ENCODE measurements at places on chromosomes 6 and 20.

DNA sequence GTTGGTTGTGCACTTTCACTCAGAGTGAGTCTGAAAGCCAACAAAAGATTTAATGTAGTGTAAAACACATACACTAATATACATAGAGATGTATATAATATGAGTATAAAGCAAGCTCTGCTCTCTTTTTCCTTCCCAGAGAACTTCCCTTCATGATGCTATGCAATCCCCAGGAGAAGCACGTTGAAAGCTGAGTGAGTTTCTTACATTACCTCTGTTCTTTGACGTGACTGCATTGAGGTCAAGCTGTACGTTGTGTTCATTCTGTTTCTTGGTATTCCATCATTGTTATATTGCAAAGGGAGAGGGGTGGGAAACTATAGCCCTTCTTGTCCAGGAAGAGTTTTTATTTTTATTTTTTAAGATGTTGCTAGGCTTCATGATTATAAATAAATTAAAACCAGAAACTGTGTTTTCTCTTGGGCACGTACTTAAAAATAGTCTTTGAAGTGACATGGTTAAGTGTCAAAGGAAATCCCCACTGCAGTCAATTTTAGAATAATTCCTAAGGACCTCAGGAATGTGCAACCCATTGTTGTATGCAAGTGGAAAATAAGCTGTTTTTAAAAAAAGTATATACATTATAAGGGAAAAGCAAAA lies 651.0 kb downstream of the CD109 start:
- no peak for DNase-seq

DNA sequence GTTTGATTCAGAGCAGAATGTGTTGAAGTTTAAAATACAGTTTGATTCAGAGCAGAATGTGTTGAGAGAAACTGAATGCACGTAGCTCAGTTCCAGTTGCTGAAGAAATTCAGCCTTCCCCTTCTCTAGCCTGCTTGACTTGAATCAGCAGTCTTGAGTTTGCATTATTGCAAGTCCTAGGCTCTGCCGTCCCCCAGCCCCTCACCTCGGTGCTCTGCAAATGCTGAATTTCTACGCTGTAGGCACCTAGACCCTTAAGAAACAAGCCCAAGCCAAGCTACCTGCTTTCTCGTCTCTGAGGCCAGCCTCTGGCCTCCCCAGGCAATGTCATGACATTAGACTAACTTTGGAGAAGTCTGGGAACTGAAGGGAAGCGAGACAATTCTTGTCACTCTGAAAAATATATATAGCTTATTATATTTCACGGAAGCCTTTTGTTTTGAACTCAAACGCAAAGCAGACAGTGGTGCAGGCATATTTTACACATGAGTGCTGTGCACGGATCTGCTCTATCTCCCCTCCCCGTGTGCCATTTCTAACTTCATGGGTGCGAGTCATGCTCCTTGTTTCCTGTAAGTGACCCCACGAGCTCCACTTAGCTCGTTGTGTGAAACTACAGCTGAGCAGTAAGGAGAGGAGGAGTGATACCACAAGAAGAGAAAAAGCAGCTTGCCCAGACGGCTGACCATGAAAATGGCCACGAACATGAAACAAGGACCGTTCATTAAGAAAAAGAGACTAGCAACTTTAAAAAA lies 71.4 kb upstream of the DUSP22 start:
- no peak for DNase-seq

GRCh38 chr20:3084986-3085360 lies 449 bp upstream of the AVP start:
- DNase-seq, result no peak

- DNase-seq, result no peak
Measured at GRCh38 chr20:46626758-46627157, 24.5 kb downstream of the SLC13A3 start.

- no peak for DNase-seq
Measured at GRCh38 chr6:73702444-73702843, 6.4 kb downstream of the CD109 start.

- DNase-seq, result no peak
Measured at GRCh38 chr6:68776354-68776753, 141.3 kb downstream of the ADGRB3 start.

GRCh38 chr6:106098383-106099234 lies 12.5 kb downstream of the PRDM1 start:
- DNase-seq, result no peak

DNA sequence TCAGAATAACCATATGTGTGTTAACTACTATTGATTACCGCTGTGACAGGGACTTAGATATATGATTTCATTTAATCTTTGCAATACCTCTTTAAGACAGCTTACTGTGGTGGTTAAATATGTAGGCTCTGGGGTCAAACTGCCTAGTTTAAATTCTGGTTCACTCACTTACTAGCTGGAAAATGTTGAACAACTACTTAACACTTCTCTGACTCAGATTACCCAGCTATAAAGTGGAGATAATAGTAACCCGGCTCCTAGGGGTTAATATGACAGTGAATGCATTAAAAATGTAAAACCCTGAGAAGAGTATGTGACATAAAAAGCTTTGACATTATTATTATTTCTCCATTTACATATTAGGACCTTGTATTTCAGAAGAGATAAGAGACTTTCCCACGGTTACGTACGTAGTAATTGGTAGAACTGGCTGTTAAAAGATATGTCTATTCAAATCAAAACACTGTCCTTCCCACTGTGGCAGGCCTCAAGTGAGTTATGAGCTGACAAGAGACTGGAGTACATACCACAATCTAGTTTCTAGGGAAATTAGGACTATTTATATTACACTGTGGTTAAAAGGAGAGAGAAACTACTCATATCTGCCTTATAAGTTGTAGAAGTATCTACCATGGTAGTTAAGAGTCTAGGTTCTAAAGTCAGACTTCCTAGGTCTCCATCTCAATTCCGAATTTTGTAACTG lies 4.4 kb upstream of the PLCB1 start:
- no peak for DNase-seq

DNA sequence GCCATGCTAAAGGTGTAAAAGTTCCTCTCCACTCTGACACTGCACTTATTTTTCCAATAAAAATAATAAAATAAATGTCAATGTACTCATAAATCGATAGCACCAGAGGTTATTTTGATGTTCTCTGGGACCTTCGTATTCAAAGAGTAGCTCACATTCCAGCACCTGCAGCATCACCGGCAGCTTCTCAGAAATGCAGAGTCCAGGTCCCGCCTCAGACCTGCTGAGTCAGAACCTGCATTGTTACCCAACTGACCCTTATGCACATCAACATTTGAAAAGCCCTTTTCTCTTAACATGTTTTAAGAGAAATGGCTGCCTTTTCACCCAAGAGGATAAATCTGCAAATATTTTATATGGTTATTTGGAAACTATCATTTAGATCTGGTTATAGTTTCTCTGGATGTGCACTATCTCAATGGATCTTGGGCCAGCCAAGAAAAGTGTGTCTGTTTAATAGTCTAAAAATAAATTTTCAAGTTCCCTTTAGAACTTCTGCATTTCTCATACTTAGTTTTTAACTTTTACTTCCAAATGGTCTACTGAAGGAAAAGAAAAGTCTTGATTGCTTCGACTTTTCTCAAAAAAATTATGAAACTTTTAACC lies 216.2 kb upstream of the PRDM1 start:
- DNase-seq, result no peak

DNA sequence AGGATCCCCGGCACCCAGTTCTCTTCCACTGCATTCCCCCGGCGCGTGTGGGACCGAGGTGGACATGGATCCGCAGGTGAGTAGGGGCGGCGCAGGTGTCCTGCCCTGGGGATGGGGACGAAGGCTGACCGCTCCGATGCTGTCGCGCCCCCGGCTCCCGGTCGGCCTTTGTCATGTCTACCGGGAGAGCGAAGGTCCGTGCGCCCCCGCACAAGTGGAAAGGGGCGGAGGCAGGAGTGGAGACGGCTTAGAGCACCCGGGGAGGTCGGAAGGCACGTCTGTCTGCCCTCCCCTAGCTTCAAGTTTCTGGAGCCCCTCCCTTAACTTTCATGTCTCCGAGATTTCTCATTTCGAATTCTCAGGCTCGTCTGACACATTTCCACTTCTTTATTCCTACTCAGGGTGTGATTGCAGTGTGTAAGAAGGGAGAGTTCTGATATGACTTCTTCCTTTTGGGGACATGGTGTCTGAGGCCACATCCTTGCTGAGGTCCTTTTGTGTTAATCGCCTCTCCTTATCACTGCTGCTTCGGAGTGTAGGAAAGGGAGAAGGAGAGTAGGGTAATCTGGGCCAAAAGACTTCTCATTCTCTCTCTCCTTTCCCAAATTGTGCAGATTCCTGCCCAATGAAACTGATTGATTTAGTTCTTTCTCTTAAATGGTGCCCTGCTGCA lies 435 bp downstream of the KIFC1 start:
- no peak for DNase-seq

DNA sequence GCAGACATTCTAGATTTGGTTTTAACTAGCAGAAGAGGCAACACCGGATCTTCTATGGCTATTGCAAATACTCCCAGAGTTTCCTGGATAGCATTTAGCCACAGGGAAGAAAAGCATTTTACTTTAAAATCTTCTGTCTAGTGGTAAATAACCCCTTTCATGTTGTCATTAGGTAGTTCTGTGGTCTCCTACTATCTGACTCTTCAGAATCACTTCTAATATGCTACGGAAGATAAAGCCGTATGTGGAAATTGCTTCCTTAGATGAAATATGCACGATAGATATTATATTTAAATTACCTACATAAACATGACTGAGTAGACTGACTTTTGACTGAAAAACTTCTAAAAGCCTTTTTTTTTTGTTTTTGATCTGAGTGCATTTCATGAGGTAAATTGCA lies 759 bp downstream of the CRISP3 start:
- no peak for DNase-seq

GRCh38 chr6:44049163-44049988 lies 77.9 kb downstream of the MRPL14 start:
- DNase-seq, result no peak

DNA sequence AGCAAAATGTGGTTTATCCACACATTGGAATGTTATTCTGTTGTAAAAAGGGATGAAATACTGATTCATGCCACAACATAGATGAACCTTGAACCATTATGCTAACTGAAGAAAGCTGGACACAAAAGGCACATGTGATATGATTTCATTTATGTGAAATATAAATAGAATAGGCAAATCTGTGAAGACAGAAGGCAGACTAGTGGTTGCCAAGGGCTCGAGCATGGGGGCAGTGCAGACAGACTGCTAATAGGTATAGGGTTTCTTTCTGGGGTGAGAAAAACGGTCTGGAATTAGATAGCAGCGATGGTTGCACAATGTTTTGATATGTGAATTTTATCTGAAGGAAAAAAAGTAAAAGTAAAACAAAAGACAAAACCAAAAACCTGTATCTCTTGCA lies 54.6 kb upstream of the FNDC1 start:
- peak; percentile 83 for DNase-seq

DNA sequence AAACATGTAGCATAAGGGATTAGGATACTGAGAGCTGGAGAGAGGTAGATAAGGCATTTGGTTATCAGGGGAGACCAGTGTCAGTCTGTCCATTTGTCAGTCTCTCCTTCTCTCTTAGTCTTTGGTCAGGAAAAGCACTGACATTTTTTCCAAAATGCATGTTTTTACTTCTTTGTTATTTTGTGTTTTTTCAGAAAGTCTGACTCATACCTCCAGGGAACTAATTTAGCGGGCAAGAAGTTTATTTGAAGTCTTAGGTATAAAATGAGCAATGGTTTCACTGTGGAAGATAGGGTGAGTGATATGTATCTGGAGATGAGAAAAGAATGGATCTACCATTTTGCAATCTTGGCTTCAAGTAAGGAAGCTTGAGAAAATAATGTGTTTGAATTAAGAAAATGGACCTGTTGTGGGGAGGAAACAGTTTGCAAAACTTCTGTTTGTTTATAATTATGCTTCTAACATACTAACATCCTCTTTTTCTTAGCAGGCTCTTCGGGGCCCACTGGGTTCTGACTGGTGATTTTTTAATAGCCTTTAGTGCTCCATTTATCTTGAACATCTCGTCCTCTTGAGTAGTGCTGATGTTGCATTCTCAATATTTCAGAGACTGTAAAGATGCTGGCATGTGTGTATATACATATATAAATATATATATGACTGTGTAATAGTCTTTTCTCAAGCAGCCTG lies 66.9 kb upstream of the FABP7 start:
- no peak for DNase-seq

Data from G401 (cell line).